Left renal cortex interstitium (tissue), 4 donors: ENCODE measurements at places on chromosomes 1 and 21. TPM values are rescaled to one million over a fixed set of nuclear protein-coding genes. Genes with fewer than 3 reads are reported as not detected.

GRCh38 chr1:75172556-75172955 lies 38.4 kb downstream of the LHX8 start:
- no peak for DNase-seq

DNA sequence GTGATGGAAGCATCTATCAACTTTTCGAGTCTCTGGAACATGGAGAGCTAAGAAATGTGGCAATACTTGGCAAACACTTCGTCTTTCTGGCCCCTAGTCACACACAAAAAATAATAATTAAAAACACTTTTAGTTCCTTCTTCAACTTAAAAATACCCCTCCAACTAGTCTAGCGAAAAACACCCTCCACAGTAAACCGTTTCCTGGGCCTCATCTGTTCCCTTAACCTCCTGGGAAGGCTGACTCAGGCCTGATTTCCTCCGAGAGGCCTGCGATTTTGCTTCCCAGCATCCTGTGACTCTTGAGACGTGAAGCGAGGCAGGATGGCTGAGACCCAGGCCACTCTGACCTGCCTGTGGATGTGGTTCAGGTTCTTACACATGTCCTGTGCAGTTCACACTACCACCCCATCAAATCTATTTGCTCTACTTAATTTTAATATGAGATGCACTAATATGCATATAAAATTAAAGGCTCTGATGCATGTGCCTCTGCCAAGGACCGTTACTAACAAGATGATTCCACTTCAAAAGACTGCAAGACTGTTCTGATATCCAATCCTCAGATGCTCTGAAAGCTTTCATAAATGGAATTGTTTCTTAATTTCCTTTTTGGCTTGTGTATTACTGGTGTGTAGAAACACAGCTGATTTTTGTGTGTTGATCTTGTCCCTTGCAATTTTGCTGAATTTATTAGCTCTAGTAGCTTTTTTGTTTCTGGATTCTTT lies 3.5 kb downstream of the NAV1 start:
- DNase-seq: no peak

- DNase-seq: no peak
These were observed 20.7 kb downstream of the IL10RB start for GRCh38 chr21:33286600-33287456.

DNA sequence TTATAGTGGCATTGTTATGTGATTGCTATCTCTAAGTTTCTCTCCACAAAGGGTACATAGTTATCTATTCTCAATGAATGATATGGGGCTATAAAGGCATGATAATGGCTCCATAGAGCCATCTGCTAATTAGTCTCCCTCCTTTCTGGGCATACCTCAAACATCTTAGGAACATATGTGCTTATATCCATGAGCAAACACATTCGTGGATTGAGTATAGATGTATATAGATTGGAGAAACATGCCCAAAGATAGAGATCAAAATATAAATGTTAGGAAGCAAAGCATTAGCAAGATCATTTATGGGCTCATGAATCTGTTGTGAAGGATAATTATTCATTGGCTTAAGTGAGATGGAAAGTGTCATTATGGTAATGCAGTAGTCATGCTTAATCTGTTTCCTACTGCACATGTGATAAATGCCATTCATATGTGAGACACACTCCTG lies 155.8 kb upstream of the UBE2U start:
- DNase-seq: no peak

DNA sequence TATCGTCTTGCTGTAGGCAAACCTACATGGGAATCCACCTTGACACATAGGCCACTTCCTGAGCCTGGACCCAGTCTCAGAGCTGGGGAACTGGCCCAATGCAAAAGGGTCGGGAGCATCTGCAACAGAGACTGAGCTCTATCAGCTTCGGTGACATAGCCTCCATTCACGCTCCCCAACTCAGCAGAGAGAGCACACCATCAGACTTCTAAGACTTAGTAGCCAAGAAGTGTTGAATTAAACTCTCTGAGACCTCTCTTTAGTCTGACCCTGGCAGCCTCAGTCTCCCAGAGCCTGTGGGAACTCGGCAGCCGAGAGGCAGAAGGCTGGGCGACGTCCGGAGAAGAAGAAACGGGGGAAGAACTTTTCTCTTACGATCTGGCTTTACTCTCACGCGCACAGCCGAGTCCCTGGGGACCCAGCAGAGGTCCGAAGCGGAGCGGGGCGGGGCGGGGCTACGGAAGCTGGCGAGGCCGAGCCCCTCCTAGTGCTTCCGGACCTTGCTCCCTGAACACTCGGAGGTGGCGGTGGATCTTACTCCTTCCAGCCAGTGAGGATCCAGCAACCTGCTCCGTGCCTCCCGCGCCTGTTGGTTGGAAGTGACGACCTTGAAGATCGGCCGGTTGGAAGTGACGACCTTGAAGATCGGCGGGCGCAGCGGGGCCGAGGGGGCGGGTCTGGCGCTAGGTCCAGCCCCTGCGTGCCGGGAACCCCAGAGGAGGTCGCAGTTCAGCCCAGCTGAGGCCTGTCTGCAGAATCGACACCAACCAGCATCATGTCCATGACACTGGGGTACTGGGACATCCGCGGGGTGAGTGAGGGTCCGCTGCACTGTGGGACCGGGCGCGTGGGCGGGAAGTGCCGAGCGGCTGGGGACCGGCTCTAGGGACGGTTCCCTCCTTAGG lies at the start of gene GSTM4:
Gene GSTM4 (plus strand): TSS at position 485 of the 905 bp plus-strand sequence. CDS start 291 bp downstream, at position 776.
- DNase-seq: peak; percentile 50

DNA sequence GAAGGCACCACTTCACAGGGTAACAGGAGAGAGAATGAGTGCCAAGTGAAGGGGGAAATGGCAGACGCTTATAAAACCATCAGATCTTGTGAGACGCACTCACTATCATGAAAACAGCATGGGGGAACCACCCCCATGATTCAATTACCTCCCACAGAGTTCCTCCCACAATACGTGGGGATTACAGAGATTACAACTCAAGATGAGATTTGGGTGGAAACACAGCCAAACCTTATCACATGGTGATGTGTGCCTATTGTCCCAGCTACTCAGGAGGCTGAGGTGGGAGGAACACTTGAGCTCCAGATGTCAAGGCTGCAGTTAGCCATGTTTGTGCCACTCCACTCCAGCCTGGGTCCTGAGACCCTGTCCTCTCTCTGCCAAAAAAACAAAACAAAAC lies 56.0 kb upstream of the DSCAM start:
- no peak for DNase-seq

DNA sequence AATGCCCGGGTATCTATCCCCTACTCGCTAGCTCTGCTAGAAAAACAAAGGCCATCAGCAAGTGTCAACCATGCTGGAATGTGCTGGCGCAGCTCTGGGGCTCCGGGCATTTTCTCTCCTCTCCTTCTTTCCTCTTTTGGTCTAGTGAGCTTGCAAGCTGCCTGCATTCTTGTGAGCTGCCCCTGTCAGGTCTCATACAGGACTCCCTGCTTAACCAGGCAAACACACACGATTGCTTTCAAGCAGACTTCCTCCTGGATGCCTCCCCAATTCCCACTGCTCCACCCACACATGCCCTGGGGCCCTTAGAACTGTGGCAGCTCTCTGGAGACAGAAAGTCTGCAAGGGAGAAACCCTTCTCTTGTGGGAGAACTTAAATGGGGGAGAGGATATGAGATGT lies 35.7 kb upstream of the SUCO start:
- DNase-seq: no peak

- no peak for DNase-seq
These were observed 22.9 kb downstream of the HYI start for GRCh38 chr1:43430831-43431230.

GRCh38 chr1:167136191-167136614 lies 42.3 kb downstream of the STYXL2 start:
- no peak for DNase-seq

DNA sequence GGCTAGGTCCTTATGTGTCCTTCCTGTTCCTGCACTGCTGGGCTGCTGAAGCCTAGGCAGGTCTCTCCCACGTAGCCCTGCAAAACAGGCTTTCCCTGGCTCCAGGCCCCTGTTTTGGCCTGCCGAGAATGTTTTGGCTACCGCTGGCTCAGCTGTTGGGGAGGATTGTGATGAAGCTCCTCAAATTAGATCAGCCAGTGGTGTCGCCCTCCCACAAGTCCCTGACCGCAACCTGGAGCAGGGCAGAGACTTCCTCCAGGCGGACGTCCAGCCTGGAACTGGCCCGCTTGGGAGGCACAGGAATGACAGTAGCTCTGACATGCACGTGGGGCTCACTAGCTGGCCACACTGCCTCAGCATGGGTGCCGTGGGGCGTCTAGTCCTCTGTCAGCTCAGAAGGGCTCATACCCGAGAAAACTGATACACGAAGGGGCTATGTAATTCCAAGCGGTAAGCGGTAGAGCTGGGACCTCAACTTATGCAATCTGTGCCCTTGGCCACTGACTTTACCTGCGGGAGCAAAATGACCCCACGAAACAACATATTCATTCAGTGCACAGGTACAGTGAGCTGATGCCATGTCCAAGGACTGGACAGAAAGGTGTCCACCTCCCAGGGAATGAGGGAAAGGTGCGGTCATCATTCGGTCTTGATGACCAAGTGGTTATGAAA lies 26.6 kb downstream of the DHRS3 start:
- no peak for DNase-seq

DNA sequence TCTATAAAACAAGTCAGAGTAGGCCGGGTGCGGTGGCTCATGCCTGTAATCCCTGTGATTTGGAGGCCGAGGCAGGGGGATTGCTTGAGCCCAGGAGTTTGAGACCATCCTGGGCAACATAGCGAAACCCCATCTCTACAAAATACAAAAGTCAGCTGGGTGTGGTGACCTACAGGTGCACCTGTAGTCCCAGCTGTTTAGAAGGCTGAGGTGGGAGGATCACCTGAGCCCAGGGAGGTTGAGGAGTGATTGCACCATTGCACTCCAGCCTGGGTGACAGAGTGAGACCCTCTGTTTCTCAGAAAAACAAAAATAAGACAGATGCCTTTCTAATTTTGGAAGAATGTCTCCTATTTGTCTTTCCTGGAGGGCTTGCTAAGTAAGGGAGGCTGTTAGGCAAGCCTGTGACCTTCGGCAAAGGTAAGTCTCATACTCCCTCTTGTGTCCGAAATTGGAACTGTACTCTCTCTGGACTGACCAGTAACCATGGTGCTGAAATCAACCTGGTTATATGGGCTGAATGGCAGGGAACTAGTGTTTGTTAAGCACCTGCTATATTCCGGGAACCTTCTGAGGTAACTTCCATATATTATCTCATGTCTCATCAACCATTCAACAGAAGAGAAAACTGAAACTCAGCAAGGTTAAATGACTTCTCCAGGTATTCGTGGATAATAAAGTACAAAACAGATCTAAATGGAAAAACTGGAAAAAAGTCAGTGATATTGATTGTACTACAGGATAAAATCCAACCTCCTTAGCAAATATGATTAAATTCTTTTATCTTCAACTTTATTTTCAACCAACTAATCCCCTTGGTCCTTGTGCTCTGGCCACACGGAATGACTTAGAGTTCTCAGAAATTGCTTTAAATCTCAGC lies 11.8 kb upstream of the RAB3B start:
- DNase-seq: peak; percentile 58

DNA sequence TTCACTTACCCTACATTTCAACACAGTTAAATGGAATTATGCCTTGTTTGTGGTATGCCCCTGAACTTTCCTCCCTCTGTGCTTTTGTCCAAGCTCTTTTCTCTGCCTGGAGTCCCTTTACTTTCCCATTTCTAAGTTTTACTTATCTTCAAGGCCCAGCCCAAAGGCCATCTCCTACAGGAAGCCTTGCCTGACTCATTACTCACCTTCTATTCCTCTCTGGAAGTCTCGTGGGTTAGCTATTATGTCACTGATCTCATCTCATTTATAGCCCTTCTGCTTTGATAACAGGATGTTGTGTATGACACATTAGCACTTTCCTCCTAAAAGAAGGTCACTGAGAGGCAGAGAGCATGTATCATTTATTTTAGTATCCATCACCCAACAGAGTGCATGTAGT lies 78.8 kb upstream of the CD1D start:
- DNase-seq: no peak

GRCh38 chr1:23745515-23745914 lies 2.2 kb downstream of the ELOA start:
- no peak for DNase-seq

GRCh38 chr1:31642366-31642765 lies 2.3 kb downstream of the PEF1 start:
- DNase-seq: no peak

The MPL gene
- 0.30 TPM for polyA plus RNA-seq

The FAM72D gene
- 1.8 TPM for polyA plus RNA-seq

The KANK4 gene
- 30.1 TPM for polyA plus RNA-seq

The ERRFI1 gene
- polyA plus RNA-seq: 21.0 TPM

The ARTN gene
- 2.4 TPM for polyA plus RNA-seq

The RGS8 gene
- polyA plus RNA-seq: not detected

The PKLR gene
- 9.3 TPM for polyA plus RNA-seq

The COL24A1 gene
- polyA plus RNA-seq: 1.6 TPM

The CLCA4 gene
- polyA plus RNA-seq: not detected

The GBP3 gene
- polyA plus RNA-seq: 22.9 TPM

The ZNF593OS gene
- polyA plus RNA-seq: 0.46 TPM
